ENCODE measurements at places on chromosomes 2 and 18.

GRCh38 chr2:241802421-241803318, 6.3 kb upstream of the NEU4 start:
- DNase-seq, result no peak

- DNase-seq, result no peak
These were observed 63.5 kb upstream of the AGPS start for GRCh38 chr2:177329064-177329463.

GRCh38 chr2:47032773-47033101, 117.1 kb upstream of the MCFD2 start:
- DNase-seq, result no peak

GRCh38 chr2:46748735-46749531, 166.7 kb downstream of the MCFD2 start:
- DNase-seq, result no peak

GRCh38 chr2:56167616-56168562, 15.9 kb upstream of the CCDC85A start:
- no peak for DNase-seq
